Pancreas (tissue), 10 donors: ENCODE measurements at places on chromosomes 7 and 10. TPM values are rescaled to one million over a fixed set of nuclear protein-coding genes. Genes with fewer than 3 reads are reported as not detected.
A peak's percentile ranks its signal among the peaks of the same experiment; 100 is the strongest.

DNA sequence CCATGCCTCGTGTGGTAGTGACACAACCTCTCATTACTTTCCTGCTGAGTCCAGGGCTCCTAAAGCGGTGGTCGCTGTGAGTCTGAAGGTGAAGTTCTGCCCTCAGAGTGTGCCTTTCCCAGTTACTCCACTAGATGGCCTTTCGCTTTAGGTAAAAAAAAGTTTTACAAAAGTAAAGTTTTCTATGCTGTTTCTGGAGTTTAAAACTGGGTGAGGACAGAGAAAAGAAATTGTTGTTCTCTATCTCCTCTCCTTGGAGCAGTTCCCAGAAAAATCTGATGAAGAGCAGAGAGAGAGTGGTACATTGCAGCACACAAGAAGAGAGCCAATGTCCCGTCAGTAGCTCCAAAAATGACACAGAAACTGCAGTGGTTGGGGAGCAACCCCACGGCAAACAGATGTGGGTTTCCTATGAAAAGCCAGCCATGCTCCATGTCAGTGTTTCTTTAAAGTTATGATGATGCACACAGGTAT lies 257.1 kb downstream of the GLI3 start:
- no peak overlapping the region for H3K27ac ChIP-seq
- H3K27me3 ChIP-seq: no peaks in the 10 kb centered on the region
- no peaks in the 10 kb centered on the region for H3K4me1 ChIP-seq

- H3K36me3 ChIP-seq: no peaks in the 10 kb centered on the region
- H3K27ac ChIP-seq: no peak overlapping the region
- no peak for DNase-seq
- no peaks in the 10 kb centered on the region for H3K4me1 ChIP-seq
Measured at GRCh38 chr10:126156503-126156902, 231.8 kb downstream of the ADAM12 start.

Gene SPDYE9
- total RNA-seq: not detected

- H3K27me3 ChIP-seq: no peaks in the 10 kb centered on the region
- no peaks in the 10 kb centered on the region for H3K36me3 ChIP-seq
Measured at GRCh38 chr7:36441344-36442022, 51.8 kb downstream of the ANLN start.

DNA sequence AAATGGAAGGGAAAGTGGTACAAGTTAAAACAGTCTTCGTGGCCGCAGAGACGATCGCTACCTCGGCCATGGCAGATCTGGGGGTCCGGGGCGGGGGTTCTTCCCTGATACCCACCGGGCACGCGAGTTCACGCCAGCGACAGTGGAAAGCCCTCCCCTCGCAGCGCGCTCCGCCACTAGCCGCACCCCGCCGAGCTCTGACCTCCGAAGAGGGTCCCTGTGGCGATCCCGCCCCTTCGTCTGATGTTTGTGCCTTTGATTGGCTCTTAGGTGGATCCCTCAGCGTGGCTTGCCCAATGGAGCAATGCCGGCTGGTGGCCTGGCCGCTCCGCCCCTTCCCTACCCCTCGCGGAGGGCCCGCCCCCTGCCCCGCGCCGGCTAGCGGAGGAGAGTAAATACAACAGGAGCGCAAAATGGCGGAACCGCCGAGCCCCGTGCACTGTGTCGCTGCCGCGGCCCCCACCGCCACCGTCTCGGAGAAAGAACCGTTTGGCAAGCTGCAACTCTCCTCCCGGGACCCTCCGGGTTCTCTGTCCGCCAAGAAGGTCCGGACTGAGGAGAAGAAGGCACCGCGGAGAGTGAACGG lies at the start of gene RSBN1L:
Gene RSBN1L, plus strand, starts transcription at position 403 of the 586 bp plus-strand sequence. Its CDS starts 11 bp downstream, at position 414.
- DNase-seq: peak; percentile 98
- H3K4me1 ChIP-seq: peaks cover 16% of the 10 kb centered on the region
- no peaks in the 10 kb centered on the region for H3K36me3 ChIP-seq
- H3K27ac ChIP-seq: peak within 1 kb of the TSS; percentile 95
- no peaks in the 10 kb centered on the region for H3K27me3 ChIP-seq
